ENCODE measurements at places on chromosomes 12 and 14.

GRCh38 chr14:77355811-77356210, 21.1 kb downstream of the TMED8 start:
- DNase-seq = no peak

- DNase-seq = no peak
Measured at GRCh38 chr12:76303989-76304460, 44.2 kb downstream of the BBS10 start.

GRCh38 chr12:14948672-14949071, 10.3 kb upstream of the ERP27 start:
- DNase-seq = no peak

DNA sequence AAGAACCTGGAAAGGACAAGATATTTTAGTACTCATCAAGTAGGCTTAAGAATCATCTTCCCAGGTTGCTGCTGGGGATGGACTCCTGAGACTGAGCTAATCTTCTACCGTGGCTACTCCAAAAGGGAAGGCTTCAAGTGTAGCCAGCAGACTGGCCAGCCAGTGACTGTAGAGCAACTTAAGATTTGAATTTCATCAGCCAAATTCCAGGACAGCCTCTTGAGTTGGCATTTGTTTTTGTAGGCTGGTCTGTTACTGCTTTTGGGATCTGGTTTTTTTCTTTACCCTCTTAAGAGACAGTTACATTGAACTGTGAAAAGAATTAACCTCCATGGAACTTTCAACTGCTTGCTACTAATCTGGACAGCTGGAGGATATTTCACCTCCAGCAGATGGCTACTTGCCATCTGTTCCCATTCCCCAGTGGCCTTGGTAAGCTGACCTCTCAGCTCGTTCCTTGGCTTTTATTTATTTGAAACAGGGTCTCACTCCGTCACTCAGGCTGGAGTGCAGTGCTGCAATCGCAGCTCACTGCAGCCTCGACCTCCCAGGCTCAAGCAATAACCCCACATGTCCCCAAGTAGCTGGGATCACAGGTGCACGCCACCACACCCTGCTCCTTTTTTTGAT, 20.7 kb downstream of the VTI1B start:
- no peak for DNase-seq

- no peak for DNase-seq
Measured at GRCh38 chr14:102554821-102555819, 37.3 kb upstream of the RCOR1 start.

- DNase-seq = no peak
Measured at GRCh38 chr14:106286697-106287290, 760.4 kb downstream of the TMEM121 start.

DNA sequence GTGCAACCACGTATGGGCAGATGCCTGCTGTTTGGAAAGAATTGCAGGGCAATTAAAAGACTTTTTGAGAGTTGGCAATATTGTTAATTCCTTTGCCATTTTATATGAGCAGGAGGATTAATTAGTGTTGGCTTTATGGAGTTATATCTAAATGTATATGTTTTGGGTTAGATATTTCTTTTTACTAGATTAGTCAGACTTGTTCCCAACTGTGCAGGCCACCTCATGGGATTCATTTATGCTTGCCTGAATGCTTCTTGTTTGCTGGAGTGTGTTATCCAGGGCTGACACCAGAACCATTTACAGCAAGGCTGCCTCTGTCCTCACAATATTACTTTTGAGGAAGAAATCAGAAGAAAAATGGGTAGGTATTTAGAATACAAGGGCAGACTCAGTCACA, 192.5 kb downstream of the KTN1 start:
- no peak for DNase-seq

GRCh38 chr14:95833429-95833828, 43.2 kb upstream of the TUNAR start:
- no peak for DNase-seq

GRCh38 chr14:77473921-77474320, 16.0 kb downstream of the AHSA1 start:
- DNase-seq = no peak

- no peak for DNase-seq
Measured at GRCh38 chr14:33201116-33201515, 262.4 kb downstream of the NPAS3 start.

DNA sequence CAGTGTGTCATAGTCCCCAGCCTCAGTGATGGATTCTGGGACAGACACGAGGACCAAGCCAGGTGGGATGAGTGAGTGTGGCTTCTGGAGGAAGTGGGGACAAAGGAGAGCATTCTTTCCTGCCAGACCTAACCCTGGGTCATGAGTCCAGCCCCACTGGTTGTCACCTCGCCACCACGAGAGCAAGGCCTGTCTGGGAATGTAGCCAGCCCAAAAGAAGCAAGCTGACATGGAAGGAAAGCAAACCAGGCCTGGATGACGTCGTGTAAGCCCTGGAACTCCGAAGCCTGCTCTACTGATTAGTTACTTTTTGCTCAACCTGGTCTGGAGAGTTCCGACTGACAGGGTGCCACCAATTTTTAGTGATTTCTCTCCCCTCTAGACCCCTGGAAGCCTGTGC, 105.9 kb downstream of the SINHCAF start:
- no peak for DNase-seq

GRCh38 chr12:108299980-108300696, 39.0 kb downstream of the CMKLR1 start:
- no peak for DNase-seq

- no peak for DNase-seq
Measured at GRCh38 chr12:96308881-96309280, 91.4 kb downstream of the CDK17 start.

DNA sequence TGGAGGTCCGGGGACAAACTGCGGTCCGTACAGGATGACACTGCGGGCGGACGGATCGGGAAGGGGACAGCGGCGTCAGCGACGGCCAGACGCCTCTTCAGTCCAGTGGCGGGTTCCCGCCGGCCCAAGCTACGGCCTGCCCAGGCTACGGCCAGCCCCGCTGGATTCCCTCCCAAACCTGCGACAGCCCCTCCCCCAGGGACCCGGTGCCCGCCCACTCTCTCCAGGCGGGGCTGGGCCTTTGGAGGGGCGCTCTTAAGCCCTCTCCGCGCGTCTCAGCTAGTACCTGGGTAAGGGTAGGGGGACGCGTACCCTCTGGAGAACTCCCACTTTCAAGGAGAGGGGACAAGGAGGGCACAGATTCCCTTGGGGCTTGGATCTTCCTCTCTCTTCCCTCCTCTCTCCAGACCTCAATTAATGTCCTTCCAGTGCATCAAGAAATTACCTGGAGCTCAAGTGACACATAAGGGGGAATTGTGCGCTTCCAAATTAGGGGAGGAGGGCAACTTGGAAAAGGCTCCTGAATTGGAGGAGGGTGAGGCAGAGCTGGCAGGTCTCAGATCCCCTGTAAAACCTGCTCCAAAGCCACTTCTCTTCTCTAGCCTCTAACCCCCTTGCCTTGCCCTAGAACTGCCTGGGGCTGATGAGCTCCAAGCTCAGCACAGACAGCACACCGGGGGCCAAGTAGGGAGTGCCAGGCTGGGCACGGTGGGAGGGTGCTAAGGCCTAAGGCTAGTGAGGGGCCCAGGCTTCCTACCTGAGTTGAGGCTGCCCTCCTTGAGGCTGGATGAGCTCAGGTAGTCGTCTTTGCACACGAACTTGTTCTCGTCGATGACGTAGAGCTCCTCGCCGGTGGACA, 3.1 kb downstream of the LHX5 start:
- DNase-seq = no peak

Measured in foreskin keratinocyte (primary cell).